Posterior cingulate gyrus (tissue), 11 donors: ENCODE measurements at places on chromosomes 5 and 9.

DNA sequence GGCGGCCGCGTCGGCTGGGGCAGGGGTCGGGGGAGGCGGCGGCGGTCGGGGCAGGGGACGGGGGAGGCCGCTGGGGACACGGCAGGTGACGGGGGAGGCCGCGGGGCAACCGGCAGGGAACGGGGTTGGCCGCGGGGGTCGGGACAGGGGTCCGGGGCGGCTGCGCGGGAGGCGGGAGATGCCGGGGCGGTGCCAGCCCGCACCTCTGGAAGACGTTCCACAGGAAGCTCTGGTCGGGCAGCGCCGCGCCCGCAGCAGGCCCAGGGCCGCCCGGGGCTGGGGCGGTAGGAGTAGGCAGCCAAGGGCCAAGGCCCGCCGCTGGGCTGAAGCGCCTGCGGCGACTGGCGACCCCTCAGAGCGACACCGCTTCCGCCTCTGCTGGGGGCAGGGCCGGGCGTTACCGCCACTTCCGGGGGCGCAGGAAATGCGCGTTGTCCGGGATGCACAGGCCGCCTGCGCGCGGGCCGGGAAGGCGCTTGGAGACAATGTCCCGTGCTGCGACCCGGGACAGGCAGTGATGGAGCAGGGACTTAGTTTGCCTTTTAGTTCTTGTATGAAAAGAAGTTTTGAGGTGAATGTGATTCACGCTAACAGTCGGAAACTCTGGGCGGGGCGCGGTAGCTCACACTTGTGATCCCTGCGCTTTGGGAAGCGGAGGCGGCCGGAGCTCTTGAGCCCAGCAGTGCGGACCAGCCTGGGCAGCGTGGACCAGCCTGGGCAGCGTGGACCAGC, 110.0 kb upstream of the LPCAT1 start:
- peak; percentile 73 for DNase-seq

GRCh38 chr9:89842267-89842768, 237.5 kb downstream of the GADD45G start:
- DNase-seq = no peak

- DNase-seq = no peak
Observed at GRCh38 chr9:112905084-112905483, 14.4 kb upstream of the SLC46A2 start.

DNA sequence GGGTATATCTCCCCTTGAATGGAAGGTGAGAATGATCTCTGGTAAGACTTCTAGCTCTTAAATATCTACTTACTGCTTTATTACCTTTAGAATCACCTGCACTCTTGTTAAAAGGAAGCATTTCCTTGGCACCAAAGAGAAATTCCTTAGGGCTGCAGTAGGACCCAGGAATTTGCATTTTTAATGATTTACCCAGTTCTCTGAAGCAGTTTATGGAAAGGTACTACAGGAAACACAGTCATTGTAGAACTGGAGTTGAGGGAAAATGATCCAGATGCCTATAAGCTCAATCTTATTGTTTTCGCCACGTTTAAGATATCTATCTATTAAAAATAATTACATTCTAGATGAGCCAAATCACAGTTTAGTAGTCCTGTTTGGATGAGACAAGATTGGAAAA, 9.5 kb upstream of the C9 start:
- no peak for DNase-seq
